ENCODE measurements at places on chromosomes 1 and 21.
A peak's percentile ranks its signal among the peaks of the same experiment; 100 is the strongest.

- DNase-seq: no peak
Measured at GRCh38 chr1:195376190-195376589, 1232.0 kb downstream of the KCNT2 start.

DNA sequence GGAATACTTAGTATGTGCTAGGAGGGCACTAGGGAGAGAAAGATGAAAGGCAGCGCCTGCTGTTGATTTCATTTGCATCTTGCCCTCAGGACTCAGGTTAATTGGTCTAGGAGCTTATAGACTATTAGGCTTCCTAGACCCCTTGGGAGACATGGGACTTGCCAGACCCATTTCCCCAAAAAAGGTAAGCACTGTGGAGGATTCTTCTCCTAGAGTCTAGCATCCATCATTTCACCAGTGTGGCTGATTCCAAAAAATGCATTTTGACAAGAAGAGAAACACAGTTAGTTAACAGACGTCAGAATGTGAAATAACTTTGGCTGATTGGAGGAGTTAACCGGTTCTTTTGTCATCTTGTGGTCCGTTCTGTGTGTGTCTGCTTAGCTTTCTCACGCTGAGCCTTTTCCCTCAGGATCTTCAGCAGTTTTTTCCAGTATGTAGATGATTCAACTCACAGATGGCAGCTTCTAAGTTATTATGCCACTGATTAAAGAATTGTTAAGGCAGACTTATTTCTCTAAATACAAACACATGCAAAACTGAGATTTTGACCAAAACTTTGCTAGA lies 108.8 kb downstream of the KIF26B start:
- no peak for DNase-seq

DNA sequence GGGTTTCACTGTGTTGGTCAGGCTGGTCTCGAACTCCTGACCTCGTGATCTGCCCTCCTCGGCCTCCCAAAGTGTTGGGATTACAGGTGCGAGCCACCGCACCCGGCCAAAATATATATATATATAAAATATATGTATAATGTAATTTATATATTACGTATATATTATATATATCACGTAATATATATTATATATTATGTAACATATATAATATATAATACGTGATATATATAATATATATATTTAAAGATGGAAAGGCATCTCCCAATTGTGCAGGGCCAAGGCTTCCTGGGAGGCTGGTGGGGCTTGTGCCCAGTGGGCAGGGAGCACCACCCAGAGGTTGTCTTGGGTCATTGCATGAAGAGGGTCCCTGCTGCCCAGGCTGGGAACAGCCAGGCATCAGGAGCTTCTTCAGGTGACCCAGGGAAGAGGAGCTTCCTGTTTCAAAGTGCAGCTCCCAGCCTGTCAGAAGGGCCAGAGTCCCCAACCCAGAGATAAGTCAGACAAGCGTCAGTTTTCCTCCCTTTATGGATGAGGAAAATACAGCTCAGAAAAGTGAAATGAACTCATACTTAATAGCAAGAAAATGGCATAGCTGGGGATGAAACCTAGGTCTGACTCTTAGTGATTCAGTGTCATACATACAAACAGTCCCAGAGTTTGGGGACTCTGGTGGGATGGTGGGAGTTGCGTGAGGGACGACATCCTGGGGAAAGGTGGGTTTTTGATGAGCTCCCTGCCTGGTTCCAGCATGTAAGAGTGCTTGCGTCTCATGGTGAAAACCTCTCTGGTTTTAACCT lies 12.0 kb downstream of the UBE2Q1 start:
- peak; percentile 74 for DNase-seq

DNA sequence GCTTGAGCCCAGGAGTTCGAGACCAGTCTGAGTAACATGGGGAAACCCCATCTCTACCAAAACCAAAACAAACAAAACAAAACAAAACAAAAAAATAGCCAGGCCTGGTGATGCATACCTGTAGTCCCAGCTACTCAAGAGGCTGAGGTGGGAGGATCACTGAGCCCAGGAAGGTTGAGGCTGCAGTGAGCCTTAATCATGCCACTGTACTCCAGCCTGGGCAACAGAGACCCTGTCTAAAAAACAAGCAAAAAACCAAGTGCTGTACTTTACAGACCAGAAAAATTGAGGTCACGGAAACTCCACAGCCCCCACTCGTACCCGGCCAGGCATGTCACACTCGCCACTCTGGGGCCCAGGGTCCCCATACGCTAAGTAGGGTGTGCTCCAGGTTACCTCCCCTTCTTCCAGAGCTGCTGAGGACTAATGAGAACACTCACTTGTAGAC lies 22.9 kb downstream of the ATP2B4 start:
- DNase-seq: peak; percentile 69

- no peak for DNase-seq
Measured at GRCh38 chr1:113401067-113401466, 10.8 kb downstream of the MAGI3 start.

All from stimulated activated CD8-positive, alpha-beta memory T cell treated with anti-CD3 and anti-CD28 coated beads, Interleukin-4, amount 100 ng/mL, for 48 hours (primary cell).